EH (cell line): ENCODE measurements at places on chromosomes 5 and 9.

DNA sequence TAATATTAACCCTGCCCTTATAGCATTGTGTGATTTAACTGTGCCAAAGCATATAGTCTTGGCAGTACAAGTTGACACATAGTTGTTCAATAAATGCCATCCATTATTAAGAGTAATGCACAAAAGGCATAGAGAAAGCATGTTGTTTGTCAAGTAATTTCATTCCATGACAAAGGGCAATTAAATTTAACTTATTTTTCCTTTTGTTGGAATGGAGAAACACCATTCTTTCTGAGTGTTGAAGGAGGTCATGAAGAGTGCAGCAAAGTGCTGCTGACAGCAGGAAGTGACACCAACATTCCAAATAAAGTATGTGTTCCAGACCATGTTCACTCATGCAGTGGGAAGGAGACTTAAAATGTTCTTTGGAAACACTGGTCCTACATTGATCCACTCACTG is 29.1 kb downstream of the ANKDD1B start:
- peak; percentile 94 for DNase-seq

DNA sequence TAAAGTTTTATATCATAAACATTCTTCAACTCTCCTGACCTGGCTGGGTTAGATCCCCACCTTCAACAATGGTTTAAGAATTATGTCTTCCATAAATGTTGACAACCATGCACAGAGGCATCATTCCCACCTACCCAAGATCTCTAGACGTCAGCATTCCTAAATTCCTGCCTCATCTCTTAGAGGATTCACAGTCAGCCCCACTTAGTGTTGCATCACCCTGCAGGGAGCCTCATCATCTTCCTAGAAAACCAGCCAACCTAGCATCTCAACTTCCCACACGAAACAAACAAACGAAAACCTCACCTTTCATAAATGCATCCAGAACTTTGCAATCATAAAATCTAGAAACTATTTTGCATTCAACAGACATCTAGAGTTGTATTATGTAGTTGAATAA is 816.1 kb upstream of the C9orf72 start:
- DNase-seq: no peak

DNA sequence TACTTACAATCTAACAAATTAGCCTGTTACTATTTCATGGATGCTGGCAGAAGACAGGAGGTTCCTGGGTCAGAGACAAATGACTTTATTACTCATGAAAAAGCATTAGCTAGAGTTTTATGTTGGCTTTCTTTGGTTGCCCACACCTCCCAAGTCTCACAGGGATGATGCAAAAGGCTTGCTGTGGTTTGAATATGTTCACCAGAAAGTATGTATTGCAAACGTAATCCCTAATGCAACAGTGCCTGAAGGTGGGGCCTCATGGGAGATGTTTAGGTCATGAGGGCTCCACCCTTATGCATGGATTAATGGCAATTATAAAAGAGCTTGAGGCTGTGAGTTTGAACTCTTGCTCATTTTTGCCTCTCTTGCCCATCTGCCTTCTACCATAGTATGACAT is 28.5 kb downstream of the DPYSL3 start:
- peak; percentile 64 for DNase-seq

DNA sequence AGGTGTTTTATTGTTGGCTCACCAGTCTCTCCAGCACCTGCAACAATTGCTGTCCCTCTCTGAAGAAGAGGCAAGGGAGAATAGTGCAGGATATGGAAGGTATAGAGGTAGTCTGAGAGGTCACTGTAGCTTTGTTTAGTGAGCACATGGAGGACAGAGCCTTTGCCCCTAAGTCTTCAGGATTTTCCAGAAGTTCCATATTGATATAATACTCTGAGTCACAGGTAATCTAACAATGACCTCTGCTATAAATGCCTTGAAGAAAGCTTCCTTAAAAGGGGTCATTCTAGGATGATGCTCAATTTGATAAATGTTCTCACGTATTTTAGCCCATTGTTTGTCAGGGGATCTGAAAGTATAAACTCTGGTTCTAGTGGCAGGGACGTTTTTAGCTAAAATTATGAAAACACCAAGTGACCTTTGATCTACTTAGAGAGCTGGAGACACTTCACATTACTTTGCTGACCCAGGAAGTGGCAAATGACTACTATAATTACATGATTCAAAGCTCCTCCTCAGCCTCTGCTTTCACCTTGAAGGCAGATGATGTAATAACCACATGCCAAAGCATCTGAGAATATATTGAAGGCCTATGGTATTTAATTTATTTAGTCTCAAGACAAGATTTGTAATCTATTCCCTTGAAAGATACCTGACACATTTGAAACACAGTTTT is 366.9 kb upstream of the NUDT12 start:
- DNase-seq: peak; percentile 68

DNA sequence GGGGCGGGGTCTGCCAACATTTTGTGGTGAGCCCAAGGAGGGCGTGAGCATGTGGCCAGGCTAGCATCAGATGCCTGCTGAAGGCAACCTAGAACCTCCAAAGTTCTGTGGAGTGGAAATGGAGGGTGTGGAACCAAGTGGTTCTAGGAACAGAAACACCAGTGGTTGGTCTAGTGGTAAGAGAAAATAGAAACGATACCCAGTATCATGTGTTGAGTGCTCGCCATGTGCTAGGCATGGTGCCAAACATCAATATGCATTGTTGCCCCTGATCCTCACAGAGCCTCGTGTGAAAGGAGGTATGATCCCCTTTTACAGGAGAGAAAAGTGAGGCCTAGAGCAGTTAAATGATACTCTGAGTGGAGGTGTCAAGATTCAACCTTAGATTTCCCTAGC is 31.5 kb upstream of the MVB12B start:
- no peak for DNase-seq
